ENCODE measurements at places on chromosomes 3 and 15.

- no peak for DNase-seq
These were observed 16.2 kb downstream of the MBNL1 start for GRCh38 chr3:152284906-152285305.

DNA sequence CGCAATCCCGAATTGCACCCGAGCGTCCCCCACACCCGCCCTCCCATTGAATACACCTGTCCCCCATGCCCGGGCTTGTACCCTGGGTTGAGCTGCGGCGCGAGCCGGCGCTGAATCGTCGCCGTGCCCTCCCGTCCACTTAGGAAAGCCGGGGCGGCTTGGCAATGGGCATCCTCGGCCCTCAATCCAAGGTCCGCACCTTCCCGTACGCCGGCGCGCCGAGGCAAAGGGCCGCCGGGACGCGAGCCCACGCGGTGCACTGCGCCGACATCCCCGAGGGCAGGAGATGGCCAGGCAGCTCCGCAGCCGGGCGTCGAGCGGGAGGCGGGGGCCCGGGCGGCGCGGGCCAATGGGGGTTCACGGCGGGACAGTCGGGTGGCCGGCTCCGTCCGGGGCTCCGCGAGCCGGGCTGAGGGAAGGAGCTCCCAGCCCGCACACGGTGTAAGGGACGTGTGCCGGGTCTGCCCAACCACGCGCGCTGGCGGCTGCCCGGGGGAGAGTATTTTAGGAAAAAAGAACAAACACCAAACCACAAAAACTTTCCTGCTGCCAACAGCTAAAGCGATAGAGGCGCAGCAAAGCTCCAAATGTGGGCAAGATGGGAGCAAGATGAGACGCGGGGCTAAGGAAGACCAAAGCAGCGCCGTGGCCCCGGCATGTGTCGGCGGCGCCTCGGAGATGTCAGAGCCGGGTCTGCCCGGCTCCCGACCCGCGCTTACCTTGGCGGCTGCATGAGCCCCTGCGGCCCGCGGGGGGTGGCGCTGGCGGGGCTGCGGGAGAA, 621 bp downstream of the RGMA start:
- DNase-seq, result no peak

DNA sequence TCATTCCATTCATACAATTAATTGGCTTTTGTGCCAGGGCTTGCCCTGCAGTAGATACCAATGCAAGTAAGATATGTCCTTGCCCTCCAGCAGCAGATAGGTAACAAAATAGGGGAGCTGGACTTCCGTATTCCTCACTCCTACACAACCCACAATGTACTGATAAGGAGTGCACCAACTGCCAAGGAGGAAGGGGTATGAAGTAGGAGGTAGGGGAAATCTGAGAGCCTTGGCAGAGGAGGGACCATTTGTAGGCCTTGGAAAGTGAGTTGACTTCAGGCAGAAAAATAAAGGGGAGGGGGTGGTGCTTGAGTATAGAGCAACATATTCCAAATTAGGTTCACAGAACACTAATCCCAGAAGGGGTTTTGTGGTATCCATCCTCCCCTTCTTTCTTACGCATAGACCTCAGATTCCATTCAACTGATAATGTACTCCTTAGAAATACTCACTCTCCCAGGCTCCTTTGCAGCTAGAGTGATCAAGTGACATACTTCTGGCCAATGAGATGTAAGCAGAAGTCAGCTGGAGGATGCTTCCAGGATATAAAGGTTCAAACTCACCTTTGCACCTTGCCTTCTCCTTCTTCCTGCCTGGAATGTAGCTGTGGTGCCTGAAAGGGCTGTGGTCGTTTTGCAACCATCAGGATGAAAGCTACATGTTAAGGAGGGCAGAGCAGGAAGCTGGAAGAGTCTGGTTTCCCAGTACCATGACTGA, 127.1 kb upstream of the SMAD3 start:
- DNase-seq, result no peak

- no peak for DNase-seq
These were observed 263.9 kb upstream of the STT3B start for GRCh38 chr3:31268868-31269267.

- DNase-seq, result no peak
These were observed 109.2 kb downstream of the EPHB1 start for GRCh38 chr3:134904241-134904771.

DNA sequence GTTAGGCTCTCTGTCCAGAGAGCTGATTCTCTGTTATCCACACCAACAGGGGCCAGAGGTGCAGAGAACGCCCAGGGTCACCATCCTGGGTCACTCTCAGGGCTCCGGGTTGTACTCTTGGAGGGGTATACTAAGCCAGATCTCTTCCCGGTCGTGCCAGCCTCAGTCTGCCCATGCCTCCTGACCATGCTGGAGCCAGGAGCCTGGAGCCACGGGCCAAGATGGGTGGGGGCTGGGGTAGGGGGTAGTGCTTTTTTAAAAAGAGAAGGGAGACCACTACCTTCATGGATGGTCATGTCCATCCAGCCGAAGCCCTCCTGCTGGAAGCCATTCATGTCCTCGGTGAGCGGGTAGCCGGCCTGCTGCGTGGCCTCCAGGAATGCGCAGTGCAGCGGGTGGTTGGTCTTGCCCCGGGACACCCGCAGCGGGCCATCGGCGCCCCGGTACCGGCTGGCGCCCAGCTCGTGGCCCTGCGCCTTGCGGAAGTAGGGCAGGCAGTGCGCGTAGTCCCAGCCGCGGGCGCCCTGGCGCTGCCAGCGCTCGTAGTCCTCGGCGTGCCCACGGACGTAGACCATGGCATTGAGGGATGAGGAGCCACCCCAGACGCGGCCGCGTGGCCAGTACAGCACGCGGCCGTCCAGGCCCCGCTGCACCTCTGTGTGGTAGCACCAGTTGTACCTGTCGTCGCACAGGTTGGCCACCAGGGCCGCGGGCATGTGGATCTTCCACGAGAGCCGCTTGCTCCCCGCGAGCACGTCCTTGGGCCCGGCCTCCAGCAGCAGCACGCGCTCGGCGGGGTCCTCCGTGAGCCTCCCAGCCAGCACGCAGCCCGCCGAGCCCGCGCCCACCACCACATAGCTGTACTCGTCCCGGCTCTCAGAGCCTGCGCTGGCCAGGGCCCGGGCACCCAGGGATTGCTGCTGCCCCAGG, 22.9 kb downstream of the CHDH start:
- no peak for DNase-seq

DNA sequence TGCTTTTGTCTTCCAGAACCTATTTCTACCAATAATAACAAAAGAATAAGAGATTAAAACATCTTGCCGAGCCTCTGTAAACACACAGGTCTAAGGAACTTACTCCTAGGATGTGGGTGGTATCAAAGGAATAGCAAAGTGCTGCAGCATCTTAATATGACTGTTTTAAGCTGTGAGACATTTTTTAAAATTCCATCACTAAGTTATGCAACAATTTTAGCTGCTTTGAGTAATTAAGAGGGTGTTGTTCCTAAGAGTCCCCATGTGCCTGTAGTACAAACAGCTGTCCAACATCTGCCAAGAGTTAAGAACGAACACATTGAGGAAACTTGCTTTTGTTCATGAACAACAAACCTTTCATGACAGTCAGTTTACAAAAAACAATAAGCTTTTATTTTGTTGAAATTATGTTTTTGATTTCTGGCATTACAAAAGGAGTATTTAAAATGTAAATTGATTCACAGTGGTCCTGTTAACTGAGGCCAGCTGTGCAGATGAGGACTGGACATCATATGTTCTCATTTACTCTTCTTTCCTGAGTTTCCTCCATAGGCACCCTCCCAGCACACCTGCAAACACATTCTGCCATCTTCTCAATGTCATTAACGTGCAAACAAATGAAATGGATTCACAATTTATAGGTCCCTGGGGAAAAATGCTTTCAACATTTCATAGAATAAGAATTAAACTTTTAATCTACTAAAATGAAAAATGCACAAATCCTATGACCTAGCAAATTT, 337.3 kb upstream of the ARHGEF26 start:
- peak; percentile 29 for DNase-seq

DNA sequence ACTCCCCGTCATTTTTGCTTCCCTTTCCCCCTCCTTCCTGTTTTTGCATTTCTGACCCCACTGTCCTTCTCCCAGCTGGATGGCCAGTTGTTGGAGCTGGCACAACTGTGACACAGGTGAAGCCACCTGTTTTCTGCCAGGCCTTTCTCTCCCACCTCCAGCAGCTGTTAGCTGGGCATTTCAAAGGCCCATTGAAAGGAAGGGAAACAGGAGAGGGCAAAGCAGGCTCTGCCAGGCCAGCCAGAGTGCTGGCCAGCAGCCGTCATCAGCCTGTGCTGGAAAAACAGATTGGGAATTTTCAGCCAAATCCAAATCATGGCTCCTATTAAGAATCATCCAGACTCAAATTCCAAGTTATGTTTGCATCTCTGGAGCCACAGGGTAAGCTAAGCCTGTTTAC, 155.2 kb upstream of the C2CD4B start:
- DNase-seq, result no peak

- peak; percentile 5 for DNase-seq
These were observed 3.7 kb downstream of the SENP7 start for GRCh38 chr3:101509281-101509680.

DNA sequence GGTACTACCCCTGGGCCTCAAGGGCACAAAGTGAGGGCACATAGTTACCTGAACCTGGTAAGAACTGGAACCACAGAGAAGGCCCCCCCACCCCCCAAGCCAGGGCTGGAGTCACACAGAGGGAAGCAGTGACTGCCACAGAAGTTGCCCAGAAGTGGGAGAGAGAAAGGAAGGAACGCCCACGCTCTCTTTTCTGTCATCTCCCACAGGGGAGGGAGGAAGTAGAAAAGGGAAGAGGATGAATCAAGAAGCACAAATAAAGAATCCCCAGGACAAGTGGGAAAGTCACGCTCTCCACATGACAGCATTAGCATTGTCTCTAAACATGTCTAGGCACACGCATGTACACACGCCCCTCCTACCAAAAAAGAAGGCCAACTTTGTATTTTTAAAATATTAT, 114.7 kb upstream of the FRMD4B start:
- DNase-seq, result no peak

DNA sequence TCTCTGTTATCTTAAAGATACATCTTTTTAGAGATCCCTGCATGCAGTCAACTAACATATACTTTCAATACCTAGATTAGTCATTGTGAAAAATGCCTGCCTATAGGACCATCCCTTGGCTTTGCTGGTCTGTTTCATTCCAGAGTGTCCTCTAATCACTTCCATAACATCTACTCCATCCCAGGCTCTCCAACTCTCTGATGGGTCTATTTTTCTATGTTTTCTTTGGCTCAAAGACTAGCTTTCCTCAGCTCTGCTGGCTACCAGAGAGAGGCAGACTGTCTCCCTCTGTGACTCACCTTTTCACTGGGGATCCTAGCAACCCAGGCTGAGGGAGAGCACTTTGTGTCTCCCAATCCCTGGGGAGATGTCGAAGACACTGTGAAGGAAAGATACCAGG, 547.7 kb upstream of the MCTP2 start:
- no peak for DNase-seq

DNA sequence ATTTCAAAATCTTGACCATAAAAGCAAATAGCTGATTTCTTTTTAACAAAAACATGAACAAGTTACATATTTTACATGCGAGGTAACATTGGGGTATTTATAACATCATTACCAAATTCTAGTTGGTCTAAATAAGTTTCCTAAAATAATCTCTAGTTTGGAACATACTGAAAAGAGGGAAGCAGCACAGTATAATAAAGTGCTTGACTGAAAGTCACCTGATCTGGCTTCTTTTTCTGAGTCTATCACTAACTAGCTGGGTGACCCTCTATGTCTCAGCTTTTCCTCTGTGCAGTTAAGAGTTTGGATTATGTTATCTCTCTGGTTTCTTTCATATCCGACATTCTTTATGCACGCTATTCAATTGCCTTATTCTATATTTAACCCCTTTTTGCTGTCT, 19.8 kb upstream of the CNTN4 start:
- no peak for DNase-seq

- no peak for DNase-seq
These were observed 184.1 kb downstream of the ZIC4 start for GRCh38 chr3:147222291-147222690.

DNA sequence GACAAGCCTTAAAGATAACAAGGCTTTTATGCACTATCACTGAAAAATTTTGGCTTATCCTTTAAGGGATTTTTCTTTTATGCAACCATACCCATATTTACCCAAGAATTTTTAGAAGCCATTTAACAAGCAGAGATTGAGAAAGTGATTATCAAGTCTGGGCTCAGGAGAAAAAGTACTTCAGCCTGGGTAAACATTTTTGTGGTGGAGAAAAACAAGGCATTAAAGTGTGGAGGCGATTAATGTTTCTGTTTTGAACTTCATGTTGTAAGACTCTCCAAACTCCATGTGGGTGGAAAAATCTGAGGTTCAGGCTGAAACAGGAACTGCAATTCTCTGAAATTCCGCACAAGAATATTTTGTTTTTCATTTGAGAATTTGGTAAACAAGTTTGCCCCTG, 260.4 kb upstream of the KCNMB2 start:
- peak; percentile 78 for DNase-seq

DNA sequence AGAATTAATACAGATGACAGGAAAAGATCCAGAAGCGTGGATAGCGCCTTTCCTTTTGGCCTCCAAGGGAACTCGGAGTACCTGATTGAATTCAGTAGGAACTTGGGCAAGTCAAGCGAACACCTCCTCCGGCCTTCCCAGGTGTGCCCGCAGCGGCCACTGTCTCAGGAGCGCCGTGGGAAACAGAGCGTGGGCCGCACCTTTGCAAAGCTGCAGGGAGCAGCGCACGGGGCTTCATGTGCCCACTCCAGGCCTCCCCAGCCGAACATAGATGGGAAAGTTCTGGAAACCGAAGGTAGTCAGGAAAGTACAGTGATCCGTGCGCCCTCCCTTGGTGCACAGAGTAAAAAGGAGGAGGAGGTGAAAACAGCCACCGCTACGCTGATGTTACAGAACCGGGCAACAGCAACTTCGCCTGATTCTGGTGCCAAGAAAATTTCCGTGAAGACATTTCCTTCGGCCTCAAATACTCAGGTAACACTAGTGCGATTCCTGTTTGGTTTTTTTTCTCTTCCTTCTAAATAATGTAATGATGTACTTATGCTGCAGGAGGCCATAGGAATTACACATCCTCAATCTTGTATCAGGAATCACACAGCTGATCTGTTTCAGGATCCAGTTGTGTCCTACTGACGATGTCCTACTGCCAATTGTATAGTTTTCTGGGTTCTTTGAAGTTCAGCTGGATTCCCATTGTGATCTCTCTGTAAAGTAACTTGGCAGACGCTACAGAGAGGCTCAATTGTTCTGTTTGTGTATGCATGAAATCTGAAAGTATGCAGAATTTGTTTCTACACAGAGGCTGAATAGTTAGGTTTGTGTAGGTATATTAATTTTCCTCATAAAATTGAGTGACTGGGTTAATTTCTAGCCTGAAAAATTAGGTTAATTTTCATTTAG, 63.1 kb downstream of the CGNL1 start:
- DNase-seq, result no peak

DNA sequence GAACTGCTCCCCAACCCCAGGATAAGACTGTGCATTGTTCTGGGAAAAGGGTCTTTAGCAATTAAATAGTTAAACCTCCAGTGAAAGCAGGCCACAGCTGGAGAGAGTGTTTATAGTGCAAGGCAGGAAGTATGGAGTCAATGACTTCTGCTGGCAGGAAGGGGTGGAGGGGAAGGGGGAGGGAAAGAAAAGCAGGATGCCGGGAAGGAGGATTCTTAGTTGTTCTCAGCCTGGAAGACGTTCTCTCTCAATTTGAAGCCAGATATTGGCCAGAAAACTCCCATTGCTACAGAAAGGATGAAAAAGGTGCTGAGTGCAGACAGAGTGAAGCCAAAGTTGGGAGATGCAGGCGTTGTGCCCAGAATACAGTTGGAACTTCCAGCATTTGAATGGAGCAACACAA, 35.7 kb upstream of the ACTL6A start:
- peak; percentile 65 for DNase-seq

All from AG10803 (cell line).